Left ventricle myocardium inferior (tissue), 1 donor: ENCODE measurements at places on chromosomes 1 and 21. TPM values are rescaled to one million over a fixed set of nuclear protein-coding genes. Genes with fewer than 3 reads are reported as not detected.

LYPD8 gene
- total RNA-seq = not detected

TCP10L gene
- total RNA-seq = 3.0 TPM

LCE1F gene
- not detected for total RNA-seq

TRIM67 gene
- 0.08 TPM for total RNA-seq

TAS1R1 gene
- total RNA-seq = not detected

WNT2B gene
- total RNA-seq = 1.7 TPM

ABCG1 gene
- 8.7 TPM for total RNA-seq

LRRC8C gene
- 6.2 TPM for total RNA-seq

LCA5L gene
- total RNA-seq = 0.80 TPM

HFM1 gene
- 1.7 TPM for total RNA-seq

CYP4B1 gene
- 11.5 TPM for total RNA-seq

LCE2A gene
- total RNA-seq = not detected

FMO4 gene
- total RNA-seq = 5.4 TPM

PDPN gene
- total RNA-seq = 16.7 TPM

STIL gene
- 0.58 TPM for total RNA-seq

KCNE2 gene
- not detected for total RNA-seq

KCNK1 gene
- 25.2 TPM for total RNA-seq

IL10 gene
- 0.38 TPM for total RNA-seq

PRELP gene
- 22.5 TPM for total RNA-seq

OR2L8 gene
- not detected for total RNA-seq

RHD gene
- not detected for total RNA-seq

FGR gene
- total RNA-seq = 3.5 TPM

OPRD1 gene
- total RNA-seq = not detected

VTCN1 gene
- total RNA-seq = not detected
